ENCODE measurements at places on chromosomes 12 and 14.

DNA sequence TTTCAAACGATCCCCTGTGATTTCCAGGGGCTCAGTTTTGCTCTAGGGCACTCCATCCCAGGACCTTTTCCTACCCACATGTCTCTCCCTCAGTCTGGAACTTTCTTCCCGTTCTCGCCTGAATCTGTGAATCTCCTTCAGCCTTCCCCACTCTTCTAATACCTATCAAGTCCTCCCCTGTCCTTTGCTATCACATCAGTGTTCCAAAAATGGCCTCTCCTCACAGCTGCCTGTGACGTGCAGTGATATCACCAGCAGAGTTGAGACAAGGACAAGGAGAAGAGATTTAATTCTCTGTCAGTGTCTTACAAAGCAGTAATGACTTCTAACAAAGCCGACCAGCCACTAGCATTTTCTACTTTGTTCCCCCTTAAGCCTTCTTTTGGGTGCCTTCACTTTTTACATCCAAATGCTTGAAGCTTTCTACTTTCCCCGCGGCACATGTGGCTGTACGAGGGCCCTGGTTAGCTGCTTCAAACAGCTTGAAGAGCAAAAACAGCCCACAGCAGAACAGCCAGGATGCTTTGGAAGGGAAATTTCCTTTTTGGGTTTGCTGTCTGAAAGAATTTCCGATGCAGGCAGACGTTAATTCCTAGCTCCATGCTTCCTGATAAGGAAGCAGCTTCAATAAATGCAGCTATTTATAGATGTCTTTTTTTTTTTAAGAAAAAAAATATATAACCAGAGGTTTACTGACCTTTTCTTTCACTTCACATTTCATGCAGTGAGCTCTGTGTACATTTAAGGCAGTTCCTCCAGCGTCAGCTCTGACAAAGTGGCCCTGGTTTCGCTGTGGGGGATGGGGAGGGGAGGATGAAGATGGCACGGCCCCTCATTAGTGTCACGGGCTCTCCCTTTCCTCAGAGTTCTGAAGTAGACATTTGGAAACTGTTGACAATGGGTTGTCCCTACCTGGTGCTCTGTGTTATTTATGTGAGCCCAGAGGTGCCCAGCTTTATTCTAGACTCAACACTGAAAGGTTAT, 109.3 kb downstream of the ETV6 start:
- no peak for DNase-seq

DNA sequence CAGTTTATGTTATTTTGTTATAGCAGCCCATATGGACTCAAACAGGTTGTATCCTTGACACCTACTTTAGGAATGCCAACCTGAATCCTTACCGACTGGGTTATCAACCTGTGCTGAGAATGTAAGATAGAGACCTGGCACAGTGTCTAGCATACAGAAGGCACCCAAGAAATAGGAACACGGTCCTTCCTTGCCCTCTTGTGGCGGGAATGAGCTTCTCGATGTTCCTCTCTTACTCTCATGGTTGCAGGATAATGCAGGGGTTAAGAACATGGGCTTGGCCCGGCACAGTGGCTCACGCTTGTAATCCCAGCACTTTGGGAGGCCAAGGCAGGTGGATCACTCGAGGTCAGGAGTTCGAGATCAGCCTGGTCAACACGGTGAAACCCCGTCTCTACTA, 6.5 kb downstream of the C12orf43 start:
- DNase-seq = no peak

DNA sequence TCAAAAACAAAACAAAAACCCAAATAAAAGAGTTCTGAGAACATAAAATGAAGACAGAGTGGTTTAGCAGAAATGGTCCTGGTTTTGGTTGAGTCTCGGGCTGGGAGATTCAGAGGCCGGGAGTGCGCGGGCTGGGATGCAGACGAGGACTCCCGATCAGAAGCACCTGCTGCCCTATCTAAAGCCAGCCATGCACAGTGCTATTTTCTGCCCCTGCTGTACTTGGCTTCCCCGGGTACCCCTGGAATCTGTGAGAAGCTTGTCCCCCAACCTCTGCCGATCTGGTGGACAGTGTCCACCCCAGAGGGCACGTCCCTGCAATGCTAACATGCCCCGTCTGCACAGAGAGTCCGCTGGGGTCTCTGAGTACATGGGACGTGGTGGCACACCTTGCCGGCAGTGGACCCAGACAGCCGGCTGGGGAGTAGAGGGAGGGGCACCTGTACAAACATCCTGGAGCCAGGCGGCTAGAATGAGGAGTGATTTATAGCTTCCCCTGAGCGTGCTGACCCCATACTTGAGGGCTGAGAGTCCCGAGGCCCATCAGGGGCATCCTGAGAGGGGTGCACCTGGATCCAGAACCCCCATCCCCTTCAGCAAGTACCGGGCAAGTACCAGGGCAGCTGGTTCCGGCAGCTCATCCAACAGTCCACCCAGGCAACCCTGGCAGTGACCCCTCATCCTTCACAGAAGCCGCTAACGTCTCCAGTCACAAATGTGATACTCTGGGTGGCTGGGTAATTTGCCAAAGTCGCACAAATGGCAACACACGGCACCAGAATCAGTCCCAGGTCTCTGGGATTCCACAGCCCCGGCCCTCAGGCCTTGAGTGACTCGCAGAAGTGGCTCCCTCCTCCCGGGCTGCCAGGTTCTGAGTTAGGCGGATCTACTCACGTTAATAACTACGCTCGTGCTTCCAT, 37.1 kb downstream of the CHGA start:
- no peak for DNase-seq

DNA sequence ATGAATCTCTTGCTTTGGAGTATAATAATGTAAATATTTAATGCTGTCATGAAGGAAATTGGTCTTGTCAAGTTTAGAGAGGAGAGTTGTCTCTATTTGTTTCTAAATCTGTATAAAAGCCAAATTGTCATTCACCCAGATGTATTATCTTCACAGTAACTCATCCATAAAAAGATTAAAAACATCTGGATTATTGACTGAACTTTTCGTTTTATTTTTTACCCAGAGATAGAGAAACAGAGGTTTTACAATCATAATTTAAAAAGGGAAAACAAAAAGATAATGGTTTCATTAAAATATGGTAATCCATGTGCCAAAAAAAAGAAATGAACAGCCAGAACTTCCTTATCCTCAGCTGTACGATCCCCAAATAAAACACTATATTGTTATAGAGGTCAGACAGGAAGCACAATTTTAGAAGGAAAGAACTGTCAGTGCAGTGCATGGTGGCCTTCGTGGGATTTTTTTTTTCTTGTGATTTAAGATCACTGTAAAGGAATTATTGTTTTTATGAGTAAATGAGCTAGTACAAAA, 125.9 kb downstream of the ACSS3 start:
- no peak for DNase-seq

- no peak for DNase-seq
Observed at GRCh38 chr14:36521598-36522345, 1.7 kb upstream of the NKX2-1 start.

DNA sequence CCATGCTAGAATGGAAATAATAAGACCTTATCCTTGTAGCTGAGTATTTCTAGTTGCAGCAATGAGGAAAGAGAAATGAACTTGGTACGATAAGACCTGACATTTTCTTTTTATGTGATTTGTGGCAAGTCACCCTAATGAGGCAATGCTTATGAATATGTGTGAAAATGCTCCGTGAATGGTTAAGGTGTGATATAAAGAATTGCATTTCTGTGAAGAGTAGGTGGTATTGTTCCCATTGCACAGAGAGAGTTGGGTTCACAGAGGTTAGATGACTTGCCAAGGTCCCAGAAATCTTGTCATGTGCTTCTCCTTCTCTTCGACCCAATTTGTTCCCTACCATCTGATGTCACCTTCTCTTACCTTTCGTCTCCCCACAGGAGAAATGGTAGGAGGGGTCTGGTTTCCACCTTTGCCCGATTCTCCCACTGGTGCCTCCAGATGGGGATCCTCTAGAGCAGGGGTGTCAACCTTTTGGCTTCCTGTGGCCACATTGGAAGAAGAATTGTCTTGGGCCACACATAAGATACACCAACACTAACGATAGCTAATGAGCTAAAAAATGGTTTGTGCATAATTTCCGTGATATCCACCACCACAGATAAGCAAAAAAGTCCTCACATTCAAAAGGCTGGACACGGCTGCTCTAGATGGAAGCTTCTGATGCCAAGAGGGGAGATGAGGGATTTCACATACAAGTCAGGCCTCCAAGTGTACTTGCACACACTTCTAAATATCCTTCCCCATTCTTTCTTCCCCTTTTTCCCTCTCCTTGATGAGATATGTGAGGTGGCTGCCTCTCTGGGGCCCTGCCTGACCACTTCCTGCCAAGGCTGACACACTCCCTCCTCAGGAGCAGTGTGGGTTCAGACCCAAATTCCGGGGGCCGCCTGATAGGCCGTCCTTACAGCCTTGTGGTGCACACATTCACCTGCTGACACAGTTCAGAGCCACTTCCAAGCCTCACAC, 96.1 kb downstream of the PLXNC1 start:
- DNase-seq = no peak

DNA sequence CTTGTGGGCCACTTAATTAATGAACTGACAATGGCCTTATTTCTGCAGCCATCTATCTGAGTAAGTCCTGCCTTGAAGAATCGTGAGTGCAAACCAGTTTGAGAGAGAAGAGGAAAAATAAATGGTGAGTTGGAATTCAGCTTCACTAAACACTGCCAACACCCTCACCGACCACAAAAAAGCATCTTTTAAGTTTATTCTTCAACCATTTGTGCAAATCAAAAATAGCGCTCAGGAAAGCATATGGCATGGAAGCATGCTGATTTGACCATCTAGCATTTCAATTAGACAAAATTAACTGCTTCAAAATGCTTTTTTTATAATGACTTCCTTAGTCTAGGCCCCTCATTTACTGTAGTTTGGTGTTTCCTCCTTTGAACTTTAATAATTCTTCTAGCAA, 294.0 kb downstream of the PPFIA2 start:
- DNase-seq = no peak

GRCh38 chr14:89320381-89321000, 96.5 kb downstream of the FOXN3 start:
- DNase-seq = no peak

- no peak for DNase-seq
Observed at GRCh38 chr12:1499351-1499750, 95.0 kb downstream of the FBXL14 start.

- no peak for DNase-seq
Observed at GRCh38 chr12:19130224-19131024, 891 bp downstream of the PLEKHA5 start.

DNA sequence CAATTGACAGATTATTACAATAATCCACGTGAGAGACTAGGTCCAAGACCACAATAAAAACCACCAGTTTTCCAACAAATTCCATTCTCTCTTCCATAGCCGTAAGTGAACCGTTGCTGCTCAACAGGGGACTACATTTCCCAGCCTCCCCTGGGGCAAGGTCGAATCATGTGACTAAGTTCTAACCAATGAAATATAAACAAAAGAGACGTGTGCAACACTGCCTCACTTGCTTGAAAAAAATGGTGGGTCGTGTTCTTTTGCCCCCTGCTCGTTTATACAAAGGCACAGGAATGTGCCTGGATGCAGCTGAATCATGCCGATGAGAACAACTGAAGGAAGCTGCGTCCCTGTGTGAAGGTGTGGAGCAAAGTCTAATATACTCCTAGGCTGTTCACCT, 51.1 kb downstream of the HSPB8 start:
- DNase-seq = no peak

DNA sequence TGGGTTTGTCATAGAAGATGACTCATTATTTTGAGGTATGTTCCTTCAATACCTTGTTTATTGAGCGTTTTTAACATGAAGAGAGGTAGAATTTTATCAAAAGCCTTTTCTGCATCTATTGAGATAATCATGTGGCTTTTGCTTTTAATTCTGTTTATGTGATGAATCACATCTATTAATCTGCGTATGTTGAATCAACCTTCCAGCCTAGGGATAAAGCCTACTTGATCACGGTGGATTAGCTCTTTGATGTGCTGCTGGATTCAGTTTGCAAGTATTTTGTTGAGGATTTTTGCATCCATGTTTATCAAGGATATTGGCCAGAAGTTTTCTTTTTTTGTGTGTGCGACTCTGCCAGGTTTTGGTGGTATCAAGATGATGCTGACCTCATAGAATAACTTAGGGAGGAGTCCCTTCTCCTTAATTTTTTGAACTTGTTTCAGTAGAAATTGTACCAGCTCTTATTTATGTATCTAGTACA, 602.6 kb downstream of the SNAPC1 start:
- DNase-seq = no peak

DNA sequence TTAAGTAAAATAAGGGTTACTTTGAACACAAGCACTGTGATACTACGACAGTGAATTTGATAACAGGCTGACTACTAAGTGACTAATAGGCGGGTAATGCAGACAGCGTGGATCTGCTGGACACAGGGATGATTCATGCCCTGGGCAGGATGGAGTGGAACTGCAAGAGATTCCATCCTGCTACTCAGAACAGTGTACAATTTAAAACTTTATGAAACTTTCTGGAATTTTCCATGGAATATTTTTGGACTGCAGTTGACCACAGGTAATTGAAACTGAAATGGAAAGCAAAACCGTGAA, 46.0 kb downstream of the YEATS4 start:
- no peak for DNase-seq

DNA sequence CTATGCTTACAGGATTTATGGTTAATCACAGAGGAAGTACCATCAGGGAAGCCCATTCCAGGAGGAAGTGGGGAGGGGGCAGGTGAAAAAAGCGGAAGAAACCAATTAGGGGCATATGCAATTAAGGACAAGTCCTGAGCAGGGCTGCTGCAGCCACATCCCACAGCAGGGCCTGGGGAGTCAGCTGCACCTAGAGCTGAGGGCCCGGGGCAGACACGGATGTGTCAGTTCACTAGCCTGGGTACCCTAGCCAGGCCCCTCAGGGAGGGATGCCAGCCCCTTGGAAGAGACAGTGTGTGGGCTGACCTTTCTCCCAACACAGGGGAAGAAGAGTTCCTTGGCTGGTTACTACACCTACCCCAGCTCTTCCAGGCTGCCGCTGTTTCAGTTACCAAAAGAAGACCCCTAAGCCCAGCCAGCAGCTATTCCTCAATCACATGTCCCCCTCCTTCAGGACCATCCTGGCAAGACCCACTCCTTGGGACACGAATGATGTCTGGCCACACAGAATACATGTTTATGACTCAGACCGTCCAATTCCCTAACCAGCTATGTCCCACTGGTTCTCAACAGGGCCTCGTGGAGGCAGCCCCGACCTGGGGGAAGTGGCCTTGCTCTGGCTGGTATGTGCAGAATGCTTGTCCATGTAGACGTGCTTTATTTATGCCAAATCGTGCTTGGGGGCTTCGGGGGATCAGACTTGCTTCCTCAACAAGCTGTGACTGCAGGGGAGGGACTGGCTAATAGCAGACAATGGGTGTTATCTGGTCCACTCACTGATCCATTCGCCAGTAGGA, 133.7 kb upstream of the RTL1 start:
- DNase-seq = no peak

- DNase-seq = no peak
Observed at GRCh38 chr12:79056775-79057174, 192.2 kb downstream of the SYT1 start.
